ENCODE measurements at places on chromosomes 12 and 14.
A peak's percentile ranks its signal among the peaks of the same experiment; 100 is the strongest.

GRCh38 chr12:90229407-90230170 lies 521.0 kb upstream of the ATP2B1 start:
- no peak for DNase-seq

DNA sequence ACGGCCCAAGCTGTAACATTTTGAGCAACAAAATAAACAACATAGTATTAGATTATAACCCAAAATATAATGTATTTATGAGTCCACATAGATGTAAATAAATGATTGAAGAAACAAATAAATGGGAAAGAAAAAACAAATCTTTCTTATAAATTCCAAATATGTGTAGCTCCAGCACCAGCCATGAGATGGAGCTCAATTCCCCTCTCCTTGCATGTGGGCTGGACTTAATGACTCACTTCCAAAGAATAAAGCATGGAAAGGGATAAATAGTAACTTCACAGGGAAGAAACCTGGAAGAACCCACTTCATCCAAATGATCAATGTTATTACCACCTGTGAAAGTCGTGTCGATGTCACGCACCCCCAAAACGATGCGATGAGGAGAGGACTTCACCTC lies 158.8 kb downstream of the RPAP3 start:
- DNase-seq: peak; percentile 21

DNA sequence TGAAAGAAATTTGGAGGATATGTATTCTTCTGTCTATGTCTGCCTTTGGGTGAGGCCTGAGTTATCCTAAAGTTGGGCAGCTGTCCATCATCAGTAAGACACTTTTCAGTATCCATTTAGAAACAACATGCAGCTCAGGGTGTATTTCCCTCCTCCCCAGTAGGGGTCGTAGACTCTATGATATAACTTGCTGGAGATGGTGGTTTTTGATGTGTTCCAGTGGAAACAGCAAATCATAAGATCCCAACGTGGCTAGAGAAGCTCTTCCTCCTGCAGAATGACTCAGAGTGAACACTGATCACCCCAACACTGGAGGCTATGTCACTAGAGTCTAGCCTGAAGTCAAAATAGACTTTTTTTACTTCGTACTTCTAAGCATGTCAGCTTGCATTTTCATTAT lies 331.6 kb upstream of the STXBP6 start:
- no peak for DNase-seq

DNA sequence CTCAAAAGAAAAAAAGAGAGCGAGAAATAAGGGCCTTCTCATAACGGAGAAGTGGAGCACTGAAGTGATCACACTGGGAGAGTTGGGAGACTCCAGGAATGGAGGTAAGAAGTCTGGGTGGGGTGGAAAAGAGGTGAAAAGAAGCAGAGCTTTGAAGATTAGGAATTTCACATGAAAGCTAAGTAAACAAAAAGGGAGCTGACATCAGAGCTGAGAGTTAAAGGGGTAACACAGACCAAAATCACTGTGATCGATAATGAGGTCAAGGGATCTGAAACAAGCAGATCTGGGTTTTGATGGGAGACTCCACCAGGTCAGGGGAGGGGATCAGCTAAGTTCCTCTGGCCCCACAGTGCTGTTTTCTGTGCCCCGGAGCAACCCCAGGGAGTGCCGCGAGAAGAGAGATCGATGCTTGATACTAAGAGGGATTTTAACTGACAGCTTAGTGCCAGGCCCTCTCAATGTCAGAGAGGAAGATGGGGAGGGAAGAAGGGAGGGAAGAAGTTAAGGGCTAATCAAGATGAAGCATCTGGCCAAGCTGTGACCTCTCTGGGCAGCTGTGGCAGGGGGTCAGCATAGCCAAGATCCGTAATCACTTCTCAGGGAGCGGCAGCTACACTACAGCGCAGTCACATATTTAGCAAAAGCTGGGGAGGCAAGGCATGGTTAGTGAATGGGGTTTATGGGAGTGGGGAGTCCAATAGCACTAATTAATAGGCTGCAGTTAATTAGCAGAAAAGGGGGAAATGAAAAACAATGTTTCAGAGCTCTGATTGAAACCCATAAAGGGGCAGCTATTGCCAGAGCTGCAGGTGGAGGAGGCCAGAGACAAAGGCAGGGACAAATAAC lies 8.0 kb downstream of the AQP6 start:
- DNase-seq: no peak

- DNase-seq: no peak
Measured at GRCh38 chr12:89247541-89247942, 104.8 kb downstream of the DUSP6 start.

DNA sequence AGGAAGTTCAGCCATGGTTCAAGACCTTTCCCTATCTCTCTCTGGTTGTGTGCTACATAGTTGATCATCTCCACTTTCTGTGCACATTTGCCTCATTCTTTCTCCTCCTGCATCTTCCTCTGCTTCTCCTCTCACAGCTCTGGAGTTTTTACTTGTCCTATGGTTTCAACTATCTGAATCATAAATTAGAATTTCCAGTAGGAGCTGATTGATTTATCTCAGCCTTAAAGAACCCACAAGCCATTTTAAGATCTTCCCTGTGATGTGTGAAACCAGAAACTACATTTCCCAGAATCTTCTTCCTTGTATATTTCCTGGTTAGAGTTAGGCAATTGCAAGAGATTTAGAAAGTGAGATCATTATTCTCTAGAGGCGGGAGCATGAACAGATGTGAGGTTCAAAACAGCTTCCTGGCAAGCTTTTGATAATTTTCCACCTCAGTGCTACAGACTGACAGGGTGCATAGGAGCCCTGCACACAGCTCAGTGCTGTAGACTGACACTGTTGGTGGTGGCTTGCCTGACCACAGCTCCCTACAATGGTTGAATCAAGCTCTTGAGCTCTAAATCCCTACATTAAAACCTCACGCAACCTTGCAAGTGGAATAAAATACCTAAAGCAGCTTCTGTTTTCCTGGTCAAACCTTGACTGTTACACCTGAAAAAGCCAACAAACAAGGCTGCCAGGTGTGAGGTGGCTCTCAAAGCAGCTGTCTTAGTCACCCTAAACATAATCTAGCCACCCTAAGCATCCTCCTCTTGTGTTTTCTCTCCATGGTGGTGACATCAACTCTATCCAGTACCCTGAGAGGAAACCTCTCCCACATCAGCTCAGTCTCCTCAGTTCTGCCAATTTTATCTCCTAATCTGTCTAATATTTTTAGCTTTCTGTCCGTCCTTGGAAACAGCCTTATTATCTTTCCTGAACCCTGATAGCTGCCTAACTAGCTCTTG lies 21.5 kb upstream of the IFNG start:
- DNase-seq: no peak

- DNase-seq: no peak
Measured at GRCh38 chr14:22919601-22919921, 612 bp upstream of the RBM23 start.

DNA sequence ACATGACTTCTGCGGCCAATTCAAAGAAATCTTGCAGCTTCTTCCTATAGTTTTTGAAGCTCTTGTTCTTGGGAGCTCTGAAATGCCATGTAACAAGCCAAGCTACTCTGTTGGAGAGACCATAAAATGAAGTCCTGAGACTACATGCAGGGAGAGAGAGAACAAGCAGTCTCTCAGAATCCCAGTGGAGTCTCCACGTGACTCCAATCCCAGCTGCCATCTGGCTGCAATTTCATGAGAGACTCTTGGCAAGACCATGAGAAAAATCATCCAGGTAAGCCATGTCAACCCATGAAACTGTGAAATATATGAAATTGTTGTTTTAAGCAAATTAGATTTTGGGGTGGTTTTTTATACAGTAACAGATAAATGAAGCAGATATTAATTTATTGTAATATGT lies 54.4 kb downstream of the KLRG1 start:
- DNase-seq: no peak

- DNase-seq: no peak
Measured at GRCh38 chr14:80770114-80770908, 171.2 kb downstream of the CEP128 start.

GRCh38 chr12:129241852-129242251 lies 388.6 kb downstream of the GLT1D1 start:
- no peak for DNase-seq

GRCh38 chr14:101110729-101111619 lies 207.5 kb upstream of the RTL1 start:
- DNase-seq: no peak

DNA sequence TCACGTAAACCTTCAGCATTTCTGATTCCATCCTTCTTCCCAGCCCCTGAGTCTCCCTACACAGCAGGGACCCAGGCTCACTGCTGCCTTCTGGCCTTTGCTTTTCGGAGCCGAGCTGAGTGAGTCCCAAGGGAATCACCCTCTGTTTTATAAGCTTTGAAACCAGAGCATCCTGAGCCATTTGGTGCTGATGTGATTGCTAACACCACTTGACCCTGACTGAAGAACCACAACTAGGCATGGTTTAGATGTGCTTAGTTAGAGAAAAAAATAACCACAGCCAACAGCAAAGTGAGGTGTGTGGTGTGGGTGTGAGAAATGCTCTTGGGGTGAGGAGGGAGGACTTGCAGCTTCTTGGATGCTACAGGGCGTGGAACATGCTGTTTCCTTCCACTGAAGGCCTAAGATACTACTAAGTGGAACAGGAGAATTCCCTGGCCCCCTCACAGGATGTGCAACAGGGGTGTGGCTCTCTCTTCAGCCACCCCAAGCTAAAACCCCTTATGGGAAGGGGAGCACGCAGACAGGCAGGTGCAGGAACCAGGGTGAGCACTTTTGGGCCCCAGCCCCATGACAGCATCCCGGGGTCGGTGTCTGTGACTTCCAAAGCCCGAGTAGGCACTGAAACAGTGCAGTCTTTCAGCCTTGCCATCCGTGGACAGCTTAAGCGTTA lies at the start of gene TC2N:
TSS of gene TC2N (minus strand) at position 221 of the 673 bp plus-strand sequence. CDS start 53,767 bp downstream, outside the sequence.
- no peak for DNase-seq

GRCh38 chr12:95859344-95859816 lies 628 bp downstream of the SNRPF start:
- DNase-seq: no peak

DNA sequence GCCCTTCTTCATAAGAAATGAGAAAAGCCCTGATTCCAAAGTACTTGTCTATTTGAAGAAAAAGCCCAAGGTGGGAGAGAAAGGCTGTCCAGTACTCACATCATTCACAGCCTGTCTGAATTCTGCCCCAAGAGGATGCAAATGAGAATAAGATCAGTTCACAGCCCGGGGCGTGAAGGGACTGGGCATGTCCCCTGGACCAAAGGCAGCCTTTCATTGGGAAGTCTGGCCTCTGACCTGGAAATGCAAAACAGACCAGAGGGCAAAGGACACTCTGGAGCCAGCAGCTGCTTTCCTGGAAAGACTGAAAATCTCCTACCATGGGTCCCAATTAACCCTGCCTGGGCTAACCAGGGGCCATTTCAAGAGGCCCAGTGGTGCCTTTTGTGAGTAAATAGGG lies 191.2 kb upstream of the PELI2 start:
- DNase-seq: no peak

DNA sequence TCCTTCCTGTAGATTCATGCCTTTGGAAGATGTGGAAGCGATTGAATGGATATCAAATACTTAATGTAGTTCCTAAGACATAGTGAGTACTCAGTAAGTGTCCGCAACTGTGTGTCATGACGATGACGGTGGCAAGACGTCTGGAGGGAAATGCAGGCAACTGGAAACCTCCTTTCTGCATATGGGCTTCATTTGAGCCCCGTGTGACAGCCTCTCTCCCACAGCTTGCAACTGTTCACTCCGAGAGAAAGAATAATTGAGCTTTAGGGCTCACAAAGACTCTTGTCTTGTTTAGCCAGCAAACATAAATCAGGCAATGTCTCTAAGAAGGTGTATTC lies 6.9 kb downstream of the CFAP251 start:
- no peak for DNase-seq

GRCh38 chr12:79707830-79708229 lies 17.1 kb upstream of the PAWR start:
- no peak for DNase-seq

- no peak for DNase-seq
Measured at GRCh38 chr12:90794212-90794611, 160.8 kb downstream of the CCER1 start.

DNA sequence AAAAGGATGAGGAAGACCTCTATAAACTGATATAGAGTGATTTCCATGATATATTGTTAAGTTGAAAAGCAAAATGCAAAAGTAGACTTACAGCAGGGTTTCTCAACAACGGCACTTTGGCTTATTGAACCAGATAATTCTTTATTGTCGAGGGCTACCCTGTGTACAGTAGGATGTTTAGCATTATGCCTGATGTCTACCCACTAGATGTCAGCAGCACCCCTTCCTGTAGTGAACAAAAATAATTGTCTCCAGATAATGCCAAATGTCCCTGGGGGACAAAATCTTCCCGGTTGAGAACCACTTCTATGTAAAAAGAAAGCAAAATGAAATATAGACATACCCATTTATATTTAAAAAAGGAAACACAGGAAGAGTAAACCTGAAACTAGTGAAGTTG lies 32.4 kb downstream of the ABCD2 start:
- no peak for DNase-seq

GRCh38 chr14:102279688-102280348 lies 25.1 kb downstream of the MOK start:
- DNase-seq: peak; percentile 69

DNA sequence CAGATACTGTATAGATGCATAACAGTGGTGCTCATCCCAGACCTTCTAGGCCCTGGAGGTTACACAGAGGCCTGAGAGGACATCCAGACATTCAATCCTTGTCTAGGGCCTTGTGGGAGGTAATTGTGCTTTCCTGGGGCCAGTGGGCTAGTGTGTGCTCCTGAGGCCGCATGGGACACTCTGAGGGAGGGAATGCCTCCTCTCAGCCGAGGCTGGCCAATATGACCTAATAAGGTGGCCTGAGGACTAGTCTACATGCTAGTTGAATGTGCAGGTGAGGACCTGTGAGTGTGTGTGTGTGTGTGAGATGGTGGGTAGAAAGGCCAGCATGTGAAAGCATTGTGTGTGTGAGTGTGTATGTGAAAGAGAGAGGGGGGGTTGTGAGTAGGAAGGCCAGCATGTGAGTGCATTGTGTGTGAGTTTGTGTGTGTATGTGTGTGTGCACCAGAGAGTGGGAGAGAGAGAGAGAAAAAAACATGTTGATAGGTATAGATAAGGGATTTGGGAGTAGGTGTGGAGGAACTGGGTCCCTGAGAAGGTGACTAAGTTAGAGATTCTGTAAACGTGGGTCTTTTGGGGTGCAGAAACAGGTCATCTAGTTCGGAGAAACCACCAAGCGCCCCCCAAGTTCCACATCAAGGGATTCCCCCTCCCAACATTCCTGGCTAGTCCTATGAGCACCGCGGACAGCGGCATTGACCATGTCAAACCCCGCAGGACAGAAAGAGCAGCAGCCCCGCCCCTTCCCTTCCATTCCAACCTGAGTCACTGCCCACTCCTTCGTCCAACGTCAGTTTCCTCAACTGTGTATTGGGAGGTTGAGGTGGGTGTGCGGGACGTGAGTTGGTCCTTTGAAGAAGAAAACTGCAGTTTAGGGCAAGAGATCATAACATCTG lies 9.7 kb upstream of the KRT81 start:
- no peak for DNase-seq

- DNase-seq: no peak
Measured at GRCh38 chr14:101031186-101031585, 127.7 kb upstream of the RTL1 start.

DNA sequence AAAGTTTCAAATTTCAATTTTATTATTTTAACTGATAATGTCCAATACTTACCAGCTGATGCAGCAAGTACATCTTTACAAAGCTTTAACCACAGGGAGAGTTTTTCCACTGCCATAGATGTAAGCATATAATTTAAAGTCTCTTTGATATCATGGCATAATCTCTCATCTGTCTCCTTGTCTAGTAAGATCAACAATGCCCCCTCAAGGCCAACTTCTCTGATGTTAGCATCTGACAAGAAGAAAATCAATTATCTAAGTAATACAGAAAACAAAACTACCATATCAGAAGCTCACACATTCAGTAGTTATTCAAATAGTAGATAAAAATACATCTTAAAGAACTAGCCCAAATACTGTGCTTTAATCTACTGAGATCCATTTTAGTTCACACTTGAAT lies 94.2 kb downstream of the HEATR5A start:
- DNase-seq: peak; percentile 54

- DNase-seq: no peak
Measured at GRCh38 chr12:31363831-31364230, 37.9 kb upstream of the SINHCAF start.

All from fibroblast of the conjunctiva (primary cell).